ENCODE measurements at places on chromosomes 6 and 20.
A peak's percentile ranks its signal among the peaks of the same experiment; 100 is the strongest.

DNA sequence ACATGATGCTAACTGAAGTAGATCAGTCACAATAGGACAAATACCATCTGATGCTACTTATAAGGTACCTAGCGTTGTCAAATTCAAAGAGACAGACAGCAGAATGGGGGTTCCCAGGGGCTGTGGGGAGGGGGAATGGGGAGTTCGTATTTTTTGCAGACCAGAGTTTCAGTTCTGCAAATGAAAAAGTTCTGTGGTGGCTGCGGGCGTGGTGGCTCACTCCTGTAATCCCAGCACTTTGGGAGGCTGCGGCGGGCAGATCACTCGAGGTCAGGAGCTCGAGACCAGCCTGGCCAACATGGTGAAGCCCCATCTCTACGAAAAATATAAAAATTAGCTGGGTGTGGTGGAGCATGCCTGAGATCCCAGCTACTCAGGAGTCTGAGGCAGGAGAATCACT is 68.1 kb downstream of the SLC22A23 start:
- no peak for DNase-seq

GRCh38 chr6:133637874-133638273 is 251.0 kb upstream of the TCF21 start:
- DNase-seq = no peak

DNA sequence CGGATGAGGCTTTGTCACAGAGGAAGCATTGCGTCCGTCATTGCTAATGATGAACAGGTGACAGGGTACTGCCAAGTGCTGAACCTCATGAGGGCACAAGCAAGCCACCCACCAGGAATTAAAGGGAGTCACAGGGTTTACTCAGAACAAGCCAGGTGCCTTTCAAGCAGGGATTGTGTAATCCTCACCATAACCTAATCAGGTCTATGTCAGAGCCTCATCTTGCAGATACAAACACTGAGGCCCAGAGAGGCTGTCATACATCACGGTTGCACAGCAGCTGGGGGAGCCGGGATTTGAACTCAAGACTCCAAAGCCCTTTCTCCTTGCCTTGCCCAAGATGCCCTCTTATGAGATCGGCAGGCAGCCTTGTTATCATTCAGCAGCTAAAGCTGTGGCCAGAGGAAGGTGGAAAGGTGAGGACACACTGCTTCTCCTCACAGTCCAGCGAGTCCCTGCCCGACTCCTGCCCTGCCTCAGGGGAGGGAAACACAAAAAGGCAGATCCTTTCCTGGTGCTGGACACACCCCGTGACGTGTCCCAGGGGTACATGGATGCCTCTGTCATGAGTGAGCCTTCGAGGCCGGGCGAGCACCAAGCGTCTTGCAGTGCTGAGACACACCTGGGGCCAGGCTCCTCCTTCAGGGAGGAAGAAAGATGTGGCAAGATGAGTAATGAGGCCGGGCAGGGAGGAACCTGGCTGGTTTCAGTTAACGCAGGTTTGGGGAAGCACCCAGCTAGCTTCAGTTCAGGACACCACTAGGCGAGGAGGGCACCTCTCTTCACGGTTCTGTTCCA is 214.9 kb downstream of the LY86 start:
- no peak for DNase-seq

- peak; percentile 35 for DNase-seq
These were observed 103.1 kb upstream of the SPACA1 start for GRCh38 chr6:87944541-87944954.

DNA sequence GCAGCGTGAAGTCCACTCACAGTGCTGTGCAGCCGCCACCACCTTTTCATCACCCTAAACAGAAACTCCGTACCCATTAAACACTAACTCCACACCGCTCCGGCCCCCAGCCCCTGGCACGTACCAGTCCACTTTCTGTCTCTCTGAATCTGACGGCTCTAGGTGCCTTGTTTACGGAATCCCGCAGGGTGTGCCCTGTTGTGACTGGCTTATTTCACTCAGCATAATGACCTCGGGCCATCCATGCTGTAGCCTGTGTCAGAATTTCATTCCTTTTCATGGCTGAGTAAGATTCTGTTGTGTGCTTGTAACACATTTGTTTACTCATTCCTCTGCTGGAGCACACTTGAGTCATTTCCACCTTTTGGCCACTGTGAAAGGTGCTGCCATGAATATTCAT is 18.0 kb downstream of the TCFL5 start:
- DNase-seq = no peak

DNA sequence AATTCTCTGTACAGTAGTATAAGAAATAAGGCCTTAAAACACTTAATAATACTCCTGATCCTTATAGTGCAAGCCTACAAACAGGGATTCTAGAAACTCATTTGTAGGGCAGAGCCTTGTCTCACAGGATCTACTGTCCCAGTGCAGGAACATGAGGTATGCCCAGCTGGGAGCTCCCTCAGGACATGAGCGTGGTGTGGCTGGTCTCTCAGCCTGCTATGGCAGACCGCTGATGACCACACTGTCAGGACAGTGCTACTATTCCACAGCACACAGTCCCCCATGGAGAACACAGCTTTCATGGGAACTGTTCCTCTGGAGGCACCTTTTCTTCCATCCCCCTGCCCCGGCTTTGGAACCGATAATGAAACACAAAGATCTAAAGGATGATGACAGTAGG is 53.0 kb downstream of the SERAC1 start:
- DNase-seq = no peak

DNA sequence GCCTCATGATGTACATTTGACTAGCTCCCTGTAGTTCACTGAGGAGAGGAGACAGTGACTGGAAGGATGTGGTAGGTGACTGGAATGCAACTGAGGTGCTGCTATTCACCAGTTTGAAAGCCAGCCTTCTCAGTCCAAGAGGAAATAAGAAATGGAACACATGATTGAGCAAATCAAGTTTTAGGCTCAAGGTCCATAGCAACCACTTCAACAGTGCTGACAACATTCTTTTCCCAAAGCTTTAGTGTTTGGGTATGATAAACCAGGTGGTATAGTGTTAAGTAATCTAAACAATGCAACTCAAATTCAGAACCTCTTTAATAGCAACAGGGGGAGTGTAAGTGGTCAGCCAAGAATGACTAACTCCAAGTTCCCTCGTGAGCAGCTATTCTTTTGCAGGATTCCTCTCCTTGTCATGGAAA is 9.2 kb downstream of the ZHX3 start:
- DNase-seq = no peak

- DNase-seq = no peak
These were observed 9.1 kb downstream of the TXLNB start for GRCh38 chr6:139282684-139283083.

DNA sequence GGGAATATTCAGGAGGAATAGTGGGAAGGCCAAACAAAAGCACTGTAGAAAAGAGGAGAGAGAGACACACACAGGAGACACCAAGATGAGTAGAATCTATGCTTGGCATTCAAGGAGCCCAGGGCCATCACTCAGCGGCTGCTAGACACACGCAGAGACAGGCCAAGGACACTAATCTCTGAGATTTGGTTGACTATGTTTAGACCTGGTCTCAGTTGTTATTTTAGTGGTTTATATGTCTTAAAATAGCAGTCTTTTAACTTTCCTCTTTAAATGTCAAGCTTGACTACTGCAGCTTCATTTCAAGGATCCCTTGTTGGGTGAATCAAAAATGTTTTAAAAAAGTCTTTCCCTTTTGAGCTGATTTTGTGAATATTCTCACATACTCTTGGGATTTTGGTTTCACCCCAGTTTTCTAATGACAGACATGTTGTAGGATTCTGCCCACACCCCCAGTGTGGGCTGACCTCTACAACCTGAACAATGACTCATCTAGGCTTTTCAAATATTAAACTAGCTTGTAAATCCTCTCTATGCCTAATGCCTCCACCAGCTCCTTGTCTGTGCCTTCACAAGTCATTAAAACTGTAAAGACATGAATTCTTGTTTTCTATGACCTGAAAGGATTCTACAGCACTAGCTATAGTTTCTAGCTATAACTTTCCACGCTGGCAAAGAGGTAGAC is 142.7 kb upstream of the EXOC2 start:
- no peak for DNase-seq

GRCh38 chr6:157220485-157220884 is 102.8 kb downstream of the TMEM242 start:
- no peak for DNase-seq

DNA sequence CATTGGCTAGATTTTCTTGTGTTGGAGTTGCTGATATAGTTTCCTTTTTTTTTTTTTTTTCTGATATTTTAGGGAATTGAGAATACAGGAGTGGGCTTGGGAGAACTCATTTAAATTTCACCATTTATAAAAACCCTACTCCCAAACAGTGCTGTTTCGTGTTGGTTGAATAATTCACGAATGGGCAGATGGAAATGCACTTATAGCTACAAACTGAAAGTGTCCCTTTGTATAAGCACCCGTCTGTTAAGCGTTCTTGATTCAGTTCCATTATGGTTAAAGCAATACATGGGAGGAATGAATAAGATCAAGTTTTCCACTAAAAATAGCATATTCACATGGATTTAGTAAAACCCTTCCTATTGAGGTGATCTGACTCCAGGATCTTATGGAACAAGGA is 122.2 kb upstream of the ARG1 start:
- DNase-seq = no peak

- DNase-seq = peak; percentile 21
These were observed 15.1 kb upstream of the PPP1R16B start for GRCh38 chr20:38790200-38791053.

GRCh38 chr6:94859924-94860323 is 717.4 kb upstream of the MANEA start:
- DNase-seq = no peak

- no peak for DNase-seq
These were observed 754.1 kb downstream of the QKI start for GRCh38 chr6:164168595-164168994.

DNA sequence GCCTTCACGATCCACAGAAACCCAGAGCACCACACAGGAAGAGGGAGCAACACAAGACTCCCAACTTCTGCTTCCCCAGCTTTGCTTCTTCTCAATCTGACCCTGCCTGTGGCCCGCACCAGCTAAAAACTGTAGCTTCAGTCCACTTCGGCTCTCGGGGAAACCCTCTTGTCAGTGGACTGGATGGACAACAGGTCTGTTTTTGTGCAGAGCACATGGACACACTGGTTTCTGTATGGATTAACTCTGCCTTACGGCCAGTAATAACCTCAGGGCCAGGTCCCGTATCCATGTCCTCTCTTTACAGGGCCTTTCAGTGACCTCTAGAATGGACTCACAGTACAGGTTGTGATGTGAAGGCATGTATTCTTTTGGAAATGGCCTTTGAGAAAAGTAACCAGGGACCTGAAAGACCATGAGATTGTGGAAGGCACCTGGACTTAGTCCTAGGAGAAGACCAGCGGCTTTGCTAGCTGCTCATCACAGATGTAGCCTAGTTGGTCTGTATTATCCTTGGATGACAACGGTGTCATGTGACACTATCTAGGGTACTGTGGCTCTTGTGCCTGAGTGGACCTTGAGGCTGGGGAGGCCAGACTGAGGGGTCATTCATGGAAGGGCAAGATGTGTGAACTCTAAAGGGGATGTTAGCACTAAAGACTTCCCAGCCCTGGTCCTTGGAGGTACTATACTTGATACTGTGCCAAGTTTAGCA is 5.8 kb downstream of the POLR1C start:
- no peak for DNase-seq

- DNase-seq = no peak
These were observed 5.9 kb downstream of the FOXA2 start for GRCh38 chr20:22578221-22579118.

DNA sequence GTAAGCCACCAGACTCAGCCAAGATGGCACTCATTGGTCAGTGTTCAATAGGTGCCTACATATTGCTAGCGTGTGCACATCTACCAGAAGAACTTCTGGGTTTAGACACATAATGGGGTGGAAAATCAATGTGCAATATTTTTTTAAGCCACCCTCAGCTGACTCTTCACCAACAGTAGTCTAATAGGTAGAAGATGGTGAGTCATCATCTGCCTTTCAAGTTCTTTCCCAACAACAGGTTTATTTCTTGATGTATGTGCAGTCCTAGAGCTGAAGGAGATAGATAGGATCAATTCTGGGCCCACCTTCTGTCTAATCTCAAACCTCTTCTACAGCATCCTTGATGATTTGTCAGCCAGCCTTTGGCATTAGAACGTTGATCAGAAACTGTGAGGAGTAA is 41.3 kb downstream of the IRAK1BP1 start:
- no peak for DNase-seq

- peak; percentile 90 for DNase-seq
These were observed 33.4 kb upstream of the ZMYND8 start for GRCh38 chr20:47389867-47390347.

DNA sequence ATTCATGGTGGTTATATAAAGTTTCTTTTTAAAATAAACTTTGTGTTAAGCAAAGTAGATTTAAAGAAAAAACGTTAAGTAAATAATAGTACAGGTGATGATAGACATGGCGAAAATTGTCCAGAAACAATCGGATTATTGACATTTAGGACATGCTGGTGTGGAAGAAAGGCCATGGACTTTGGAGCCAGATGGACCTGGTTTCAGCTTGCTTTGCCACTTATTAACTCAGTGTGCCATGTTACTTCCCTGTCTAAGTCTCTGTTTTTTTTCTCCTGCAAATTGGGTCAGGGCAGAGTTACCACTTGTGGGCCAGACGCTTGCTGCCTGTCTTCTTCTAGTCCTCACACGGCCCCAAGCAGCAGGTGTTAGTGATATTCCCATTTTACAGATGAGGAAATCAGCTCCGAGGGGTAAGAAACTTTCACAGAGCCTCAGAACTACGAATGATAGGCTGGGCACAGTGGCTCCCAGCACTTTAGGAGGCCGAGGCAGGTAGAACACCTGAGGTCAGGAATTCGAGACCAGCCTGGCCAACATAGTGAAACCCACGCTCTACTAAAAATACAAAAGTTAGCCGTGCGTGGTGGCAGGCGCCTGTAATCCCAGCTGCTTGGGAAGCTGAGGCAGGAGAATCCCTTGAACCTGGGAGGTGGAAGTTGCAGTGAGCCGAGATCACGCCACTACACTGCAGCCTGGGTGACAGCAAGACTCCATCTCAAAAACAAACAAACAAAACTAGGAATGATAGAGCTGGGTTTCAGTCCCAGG is 12.4 kb downstream of the KIF3B start:
- peak; percentile 76 for DNase-seq

GRCh38 chr20:37364927-37365272 is 19.0 kb downstream of the SRC start:
- no peak for DNase-seq

Measured in HuH-7.5 (cell line).